Activated naive CD8-positive, alpha-beta T cell treated with anti-CD3 and anti-CD28 coated beads, Interleukin-2, amount 50 U/mL, for 16 hours (primary cell): ENCODE measurements at places on chromosomes 7 and 10.

DNA sequence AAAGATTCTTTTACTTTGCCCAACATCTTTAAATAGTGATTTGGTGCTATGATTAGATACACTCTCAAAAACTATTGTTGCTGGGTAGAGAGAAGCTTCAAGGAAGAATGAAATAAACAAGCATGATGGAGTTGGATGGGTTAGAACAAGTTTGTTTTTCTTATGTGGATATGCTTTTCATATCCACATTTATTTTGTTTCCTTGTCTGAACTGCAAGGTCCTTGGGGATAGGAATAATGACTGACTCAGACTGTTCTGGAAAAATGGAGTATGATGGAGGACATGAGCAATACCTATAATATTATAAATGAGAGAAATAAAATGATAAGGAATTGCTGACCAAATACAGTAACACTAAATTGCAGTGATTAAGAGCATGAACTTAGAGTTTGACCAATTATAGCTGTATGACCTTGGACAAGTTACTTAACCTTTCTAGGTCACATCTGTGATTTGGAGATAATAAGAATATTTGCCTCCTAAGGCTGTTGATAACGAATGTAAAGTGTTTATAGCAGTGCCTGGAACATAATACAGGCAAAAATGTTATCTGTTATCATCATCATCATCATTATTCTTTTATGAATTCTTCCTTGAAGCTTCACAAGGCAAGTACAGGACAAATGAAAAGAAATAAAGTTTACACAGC is 847.5 kb downstream of the LRMDA start:
- no peak for DNase-seq

GRCh38 chr7:139916717-139917395 is 87.8 kb downstream of the TBXAS1 start:
- no peak for DNase-seq

GRCh38 chr10:86266446-86267242 is 100.0 kb downstream of the GRID1 start:
- no peak for DNase-seq

DNA sequence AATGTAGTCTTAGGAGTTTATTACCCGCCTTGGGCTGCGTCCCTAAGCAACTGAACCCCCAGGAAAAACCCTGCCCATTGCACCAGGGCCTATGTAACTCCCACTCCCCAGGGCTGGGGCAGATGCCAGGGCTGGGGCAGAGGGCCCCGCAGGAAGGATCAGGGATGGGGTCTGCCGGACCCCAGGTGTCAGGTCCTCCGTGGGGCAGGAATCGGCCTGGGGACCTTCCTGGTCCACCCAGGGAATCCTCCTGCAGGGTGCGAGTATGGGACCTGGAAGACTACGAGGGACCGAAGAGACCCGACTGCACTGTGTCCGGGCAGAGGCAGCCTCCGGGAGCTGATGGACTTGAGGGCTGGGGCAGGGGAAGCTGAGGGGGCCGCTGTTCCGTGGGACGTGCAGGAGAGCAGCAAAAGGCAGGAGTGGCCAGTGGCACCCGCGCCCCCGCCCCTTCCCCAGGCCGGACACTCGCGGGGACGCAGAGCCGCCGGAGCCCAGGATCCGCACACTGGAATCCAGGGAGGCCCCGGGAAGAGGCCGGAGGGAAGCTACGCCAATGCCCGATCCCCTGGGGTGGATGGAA is 2.5 kb upstream of the ATP5MF start:
- DNase-seq = no peak

DNA sequence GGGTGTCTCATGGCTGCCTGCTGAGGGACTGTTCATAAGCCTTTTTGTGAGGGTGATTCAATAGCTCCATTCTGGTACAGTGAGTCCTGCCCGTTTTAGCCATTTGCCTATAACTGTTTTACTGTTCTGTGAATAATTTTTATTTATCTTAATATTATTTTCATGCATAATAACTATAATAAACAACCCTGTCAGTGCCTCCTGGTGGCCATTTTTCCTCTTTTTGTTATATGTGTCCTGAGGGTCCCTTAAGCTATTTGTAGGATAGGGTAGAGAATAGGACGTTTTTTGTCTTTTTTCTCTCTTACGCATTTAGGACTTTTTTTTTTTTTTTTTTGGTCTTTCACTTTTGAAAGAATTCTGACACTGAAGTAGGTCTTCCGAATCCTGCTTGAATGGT is 2.9 kb downstream of the C1QL3 start:
- DNase-seq = no peak

- DNase-seq = no peak
These were observed 59.0 kb upstream of the HABP2 start for GRCh38 chr10:113493882-113494301.

DNA sequence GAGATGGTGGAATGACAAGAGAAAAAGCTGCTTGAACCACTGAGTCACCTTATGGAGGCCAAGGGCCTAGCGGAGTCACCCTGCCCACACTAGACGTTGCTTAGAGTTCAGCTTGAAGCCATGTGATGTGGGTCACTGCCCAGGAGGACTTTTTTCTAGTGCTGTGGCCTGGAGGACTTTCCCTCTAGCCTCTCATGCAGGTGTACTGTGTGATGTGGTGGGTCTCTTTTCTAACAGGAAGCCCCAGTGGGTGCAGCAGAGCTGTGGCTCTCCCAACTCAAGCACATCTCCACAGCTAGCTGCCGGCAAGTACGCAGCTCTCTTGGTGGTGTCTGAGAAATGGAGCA is 13.6 kb downstream of the POR start:
- no peak for DNase-seq

DNA sequence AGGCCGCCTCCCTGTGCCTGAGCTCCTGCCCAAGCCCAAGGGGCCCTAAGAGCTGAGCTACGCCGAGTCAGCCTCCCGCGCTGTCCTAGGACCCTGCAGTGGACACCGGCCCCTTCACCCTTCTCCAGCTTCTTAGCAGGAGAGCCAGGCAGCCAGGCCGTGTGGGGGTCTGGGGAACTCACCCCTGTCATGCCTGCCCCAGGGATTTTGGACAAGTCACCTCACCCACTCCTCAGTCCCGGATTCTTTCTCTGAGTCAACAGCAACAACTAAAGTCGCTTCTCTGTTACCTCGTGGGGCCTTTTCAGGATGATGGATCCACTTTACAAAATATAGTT is 79.3 kb downstream of the MKI67 start:
- DNase-seq = no peak

DNA sequence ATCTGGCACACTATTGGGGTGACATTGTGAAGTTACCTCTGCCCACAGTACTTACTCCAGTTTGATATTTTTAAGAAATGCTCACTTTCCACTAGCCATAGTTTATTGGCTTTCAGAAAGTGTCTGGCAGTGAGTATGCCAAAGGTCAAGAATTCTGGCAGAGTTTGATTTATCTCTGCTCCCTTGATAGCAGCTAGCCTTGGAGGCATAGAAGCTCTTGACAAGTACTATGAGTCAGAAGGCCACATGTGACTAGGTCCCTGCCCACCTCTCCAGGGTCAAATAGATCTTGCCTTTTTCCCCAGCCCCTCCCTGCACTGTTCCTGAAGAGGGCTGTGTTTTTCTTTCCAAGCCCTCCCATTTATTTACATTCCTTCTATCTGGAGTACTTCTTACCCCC is 202.2 kb downstream of the AUTS2 start:
- DNase-seq = no peak

- DNase-seq = no peak
These were observed 33.2 kb downstream of the PNPLA8 start for GRCh38 chr7:108492742-108493141.

DNA sequence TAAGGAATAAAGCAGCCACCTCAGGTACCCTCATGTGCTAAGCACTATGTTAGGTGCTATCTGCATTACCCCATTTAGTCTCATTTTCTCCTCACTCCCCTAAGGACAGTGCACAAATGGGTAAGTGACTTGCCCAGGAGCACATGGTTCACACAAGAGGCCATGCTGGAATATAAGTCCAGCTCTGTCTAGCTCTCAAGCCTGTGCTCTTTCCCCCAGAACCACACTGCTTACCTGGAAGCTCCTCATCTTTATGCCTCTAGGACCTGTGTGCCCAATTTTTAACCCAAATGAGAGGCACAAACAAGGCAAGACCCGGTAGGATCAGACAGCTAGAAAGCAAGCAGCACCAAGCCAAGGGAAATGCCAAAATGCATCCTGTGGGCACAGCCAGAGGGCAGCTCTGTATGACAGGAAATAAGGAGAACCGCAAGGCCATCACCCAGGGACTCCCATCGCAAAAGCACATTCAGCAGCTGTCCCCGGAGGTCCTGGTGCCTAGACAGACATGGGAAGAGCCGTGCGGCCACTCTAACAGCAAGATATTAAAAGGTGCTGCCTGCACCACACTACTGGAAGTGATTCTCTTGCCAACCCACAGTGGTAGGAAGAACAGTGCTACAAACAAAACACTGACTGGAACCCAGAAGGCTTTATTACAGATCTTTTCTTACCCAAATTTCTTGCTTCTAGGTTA is 88.1 kb downstream of the GSAP start:
- no peak for DNase-seq

- peak; percentile 69 for DNase-seq
These were observed 3.4 kb upstream of the PRKCQ start for GRCh38 chr10:6583447-6583846.

DNA sequence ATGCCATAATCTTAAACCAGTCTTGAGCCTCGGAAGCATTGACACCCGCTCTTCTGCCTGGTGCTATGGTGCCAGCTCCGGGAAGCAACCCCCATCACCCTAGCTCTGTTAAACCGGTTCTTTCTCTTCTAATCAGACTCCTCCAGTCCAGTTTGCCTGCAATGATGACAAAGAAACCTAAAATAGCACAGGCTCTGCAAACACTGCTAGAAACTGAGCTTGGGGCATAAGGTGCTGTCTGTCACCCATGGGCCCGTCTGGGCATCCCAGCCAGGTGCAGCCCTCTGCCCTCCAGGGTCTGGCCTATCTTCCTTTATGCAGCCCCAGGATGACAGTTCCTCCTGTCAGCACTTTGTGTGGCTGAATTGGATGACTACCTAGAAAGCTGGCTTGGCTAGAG is 14.2 kb upstream of the CAMK2G start:
- no peak for DNase-seq

DNA sequence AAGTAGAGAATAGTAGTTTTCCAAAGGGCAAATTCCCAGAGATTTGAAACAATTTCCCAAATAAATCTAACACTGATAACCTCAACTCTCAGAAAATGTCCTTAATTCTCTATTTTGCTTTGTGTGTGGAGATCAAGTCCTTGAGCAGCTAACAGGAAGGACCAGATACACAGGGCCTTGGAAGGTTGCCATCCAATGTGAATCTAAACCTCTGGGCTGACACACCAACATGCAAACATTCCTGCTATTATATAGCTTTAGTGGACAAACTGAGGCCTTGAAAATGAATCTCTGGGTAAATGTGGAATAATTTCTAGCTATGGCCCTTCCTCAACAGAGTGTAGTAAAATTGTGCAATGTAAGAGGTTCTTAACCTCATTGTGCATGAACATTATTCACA is 44.1 kb upstream of the PARD3 start:
- DNase-seq = no peak

- DNase-seq = no peak
These were observed 270.1 kb upstream of the SHH start for GRCh38 chr7:156082048-156083040.

GRCh38 chr10:25843551-25844170 is 90.4 kb upstream of the MYO3A start:
- no peak for DNase-seq

DNA sequence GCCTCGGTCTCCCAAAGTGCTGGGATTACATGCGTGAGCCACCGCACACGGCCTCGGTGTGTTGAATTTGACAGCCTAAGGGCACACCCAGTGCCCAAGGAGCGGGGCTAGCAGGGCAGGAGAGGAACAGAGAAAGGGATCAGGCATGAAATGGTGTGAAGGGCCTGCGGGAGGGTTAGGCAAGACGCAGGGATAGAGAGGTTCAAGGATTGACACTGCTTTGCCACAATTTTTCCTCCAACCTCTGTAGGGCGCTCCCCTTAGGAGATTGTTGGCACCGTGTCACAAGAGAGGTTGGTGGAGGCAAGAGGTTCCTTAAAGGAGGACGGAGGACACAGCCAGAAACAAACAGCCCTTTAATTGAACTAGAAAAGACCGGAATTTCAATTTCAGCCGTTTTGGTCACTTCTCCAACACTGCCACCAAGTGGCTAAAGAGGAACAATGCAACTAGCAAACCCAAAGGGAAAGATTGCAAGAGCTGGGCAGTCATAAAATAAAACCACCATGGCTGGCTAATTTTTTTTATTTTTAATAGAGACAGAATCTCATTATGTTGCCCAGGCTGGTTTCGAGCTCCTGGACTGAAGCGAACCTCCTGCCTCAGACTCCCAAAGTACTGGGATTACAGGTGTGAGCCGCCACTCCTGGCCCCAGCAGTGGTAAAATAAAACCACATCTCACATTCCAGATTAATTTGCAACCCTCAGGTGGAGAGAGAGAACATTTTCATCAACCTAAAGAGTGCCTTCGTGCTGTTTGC is 6.9 kb upstream of the CREB3L2 start:
- no peak for DNase-seq

DNA sequence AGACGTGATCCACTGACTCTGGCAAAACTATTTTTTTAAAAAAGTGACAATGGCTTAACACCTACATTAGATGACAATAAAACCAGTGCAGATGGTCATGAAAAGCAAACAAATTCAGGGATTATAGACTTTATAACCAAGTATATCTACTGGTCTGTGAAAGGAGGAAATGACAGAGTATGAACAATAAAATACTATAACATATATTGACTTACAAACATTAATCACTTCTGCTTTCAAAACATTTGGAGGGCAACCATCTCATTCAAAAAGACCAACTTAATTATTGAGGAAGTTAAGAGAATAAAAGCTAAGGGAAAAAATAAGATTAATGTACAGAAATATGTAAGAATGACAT is 34.8 kb downstream of the JMJD1C start:
- DNase-seq = no peak

- DNase-seq = no peak
These were observed at the start of gene UTF1 for GRCh38 chr10:133230044-133230361. Gene UTF1, plus strand, starts transcription at chr10:133230217. Its CDS starts 72 bp downstream, at chr10:133230289.

DNA sequence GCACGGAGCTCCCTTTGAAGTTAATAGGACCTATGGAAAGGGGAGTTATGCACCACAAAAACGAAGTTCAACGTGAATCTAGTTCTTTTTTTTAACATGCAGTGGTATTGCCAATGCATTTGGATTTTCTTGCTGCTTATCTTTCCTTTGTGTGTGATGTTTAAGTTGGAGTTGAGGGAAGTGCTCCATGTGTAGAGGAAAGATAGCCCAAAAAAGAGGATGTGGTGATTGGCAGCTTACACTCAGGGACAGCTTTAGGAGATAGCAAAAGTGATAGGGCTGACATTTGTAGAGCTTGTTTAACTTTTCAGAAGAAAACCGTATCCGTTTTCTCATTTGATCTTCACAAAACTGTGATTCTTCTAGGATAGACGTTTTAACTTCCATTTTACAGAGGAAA is 101.3 kb downstream of the MDFIC start:
- no peak for DNase-seq

- no peak for DNase-seq
These were observed 534.0 kb upstream of the ANKRD30A start for GRCh38 chr10:36591436-36591835.

DNA sequence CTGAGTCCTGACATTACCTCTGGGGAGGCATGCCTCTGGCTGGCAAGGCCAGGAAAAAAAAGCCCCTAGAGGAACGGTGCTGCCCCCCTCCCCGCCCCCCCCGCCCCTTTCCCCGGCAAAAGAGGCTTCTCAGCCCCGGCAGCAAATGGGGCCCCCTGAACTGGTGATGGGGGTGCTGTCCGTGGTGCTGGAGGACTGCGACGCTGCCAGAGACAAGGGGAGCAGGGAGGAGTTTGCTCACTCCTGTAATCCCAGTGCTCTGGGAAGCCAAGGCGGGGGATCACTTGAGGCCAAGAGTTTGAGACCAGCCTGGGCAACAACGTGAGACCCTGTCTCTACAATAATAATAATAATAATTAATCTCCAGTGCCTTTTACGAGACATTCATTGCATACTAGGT is 23.7 kb downstream of the SRRM3 start:
- DNase-seq = no peak
